ENCODE measurements at places on chromosomes 11 and 22.

GRCh38 chr11:114276077-114276476 lies 20.1 kb upstream of the NNMT start:
- DNase-seq: no peak

DNA sequence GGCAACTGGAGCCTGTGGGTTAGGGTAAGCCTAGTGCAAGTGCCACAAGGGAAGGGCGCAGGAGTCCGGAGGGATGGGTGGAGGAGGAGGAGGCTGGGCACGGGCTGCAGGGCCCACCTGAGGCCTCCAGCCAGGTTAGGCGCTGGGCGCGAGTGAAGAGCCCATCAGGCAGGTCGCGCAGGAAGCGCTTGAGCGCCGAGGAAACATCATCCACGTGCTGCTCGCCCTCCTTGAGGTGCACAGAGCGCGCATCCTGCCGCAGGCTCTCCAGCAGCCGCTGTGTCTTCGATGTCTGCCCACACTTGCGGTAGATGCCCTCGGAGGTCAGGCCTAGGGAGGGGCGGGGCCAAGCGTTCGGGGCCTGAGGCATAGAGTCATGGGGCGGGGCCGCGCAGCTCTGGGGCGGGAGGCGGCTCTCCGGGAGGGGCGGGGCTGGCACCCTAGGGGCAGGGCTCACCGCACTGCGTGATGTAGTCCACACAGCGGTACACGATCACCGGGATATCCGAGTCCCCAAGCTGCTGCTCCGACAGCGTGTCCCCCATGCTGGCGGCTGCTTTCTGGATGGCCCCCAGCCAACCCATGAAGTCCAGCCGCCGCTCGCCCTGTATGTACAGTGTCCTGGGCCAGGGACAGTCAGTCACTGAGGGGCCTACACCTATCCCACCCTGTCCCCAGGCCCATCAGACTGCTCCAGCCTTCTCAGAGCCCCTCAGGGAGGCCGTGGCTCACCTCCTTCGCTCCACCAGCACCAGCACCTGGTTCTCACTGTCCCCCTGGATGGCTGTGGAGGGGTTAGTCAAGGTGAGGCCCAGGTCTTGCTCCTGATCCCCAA lies 22.9 kb upstream of the PDE2A start:
- no peak for DNase-seq

- no peak for DNase-seq
These were observed 28.2 kb downstream of the ARL14EP start for GRCh38 chr11:30351061-30351460.

DNA sequence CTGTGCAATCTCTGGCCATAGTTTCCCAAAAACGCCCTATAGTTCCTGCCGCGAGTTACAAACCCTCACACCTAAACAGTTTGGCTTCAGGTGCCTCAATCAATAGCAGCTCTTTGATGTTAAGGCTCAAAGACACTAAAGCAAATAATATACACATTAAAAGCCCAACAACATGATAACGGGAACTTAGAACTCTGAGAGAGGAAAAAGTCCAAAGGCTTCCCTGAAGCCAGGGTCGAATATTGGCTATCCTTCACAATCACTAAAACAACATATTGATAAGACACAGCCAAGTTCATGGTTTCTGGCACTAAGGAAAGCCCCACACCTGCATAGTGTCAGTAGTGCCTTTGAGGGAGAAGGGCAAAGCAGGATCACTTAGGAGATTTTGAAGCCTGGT lies 54.9 kb downstream of the NTM start:
- no peak for DNase-seq

DNA sequence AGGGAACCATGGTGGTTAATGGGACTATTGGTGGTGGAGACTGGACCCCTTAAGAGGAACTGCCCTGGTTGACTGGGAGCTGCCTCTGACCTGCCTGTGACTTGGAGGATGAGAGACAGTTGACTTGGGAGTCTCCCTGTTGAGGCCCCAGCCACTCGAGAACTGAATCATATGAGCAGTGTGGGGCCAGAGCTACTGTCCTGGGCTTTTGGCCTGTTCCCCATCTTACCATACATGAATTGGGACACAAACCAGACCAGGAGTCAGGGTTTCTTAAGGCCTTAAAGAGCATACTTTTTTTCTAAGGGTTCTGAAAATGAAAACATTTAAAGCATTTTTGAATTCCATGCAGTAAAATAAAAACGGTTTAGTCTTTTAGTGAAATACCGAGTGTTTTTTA lies 92.8 kb downstream of the TEAD1 start:
- no peak for DNase-seq

GRCh38 chr11:33040033-33040861 lies 875 bp downstream of the TCP11L1 start:
- DNase-seq: peak; percentile 31

- no peak for DNase-seq
These were observed 44.4 kb downstream of the CNTN5 start for GRCh38 chr11:99065121-99065520.

DNA sequence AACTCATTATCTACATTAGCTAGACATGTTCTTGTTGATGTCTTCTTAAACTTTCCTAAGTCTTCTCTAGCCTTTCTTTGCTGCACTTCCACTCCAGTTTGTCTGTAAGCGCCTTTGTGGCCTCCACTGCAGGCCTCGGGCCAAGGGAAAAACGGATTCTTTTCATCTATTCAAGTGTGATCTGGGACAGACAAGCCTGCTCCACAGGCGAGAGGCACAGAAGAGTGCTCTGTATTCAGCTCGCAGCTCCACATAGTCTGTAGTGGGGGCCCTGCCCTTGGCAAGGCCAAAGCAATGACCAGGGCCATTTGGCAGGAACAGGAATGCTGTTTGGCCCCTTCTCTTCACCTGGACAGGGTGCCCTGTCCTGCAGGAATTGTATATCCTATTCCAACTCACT lies 84.1 kb upstream of the BARX2 start:
- DNase-seq: no peak

All from GM12892 (cell line).